ENCODE measurements at places on chromosomes 12 and 14.
A peak's percentile ranks its signal among the peaks of the same experiment; 100 is the strongest.

- DNase-seq: no peak
These were observed 5.8 kb downstream of the ANKRD9 start for GRCh38 chr14:102503641-102504327.

DNA sequence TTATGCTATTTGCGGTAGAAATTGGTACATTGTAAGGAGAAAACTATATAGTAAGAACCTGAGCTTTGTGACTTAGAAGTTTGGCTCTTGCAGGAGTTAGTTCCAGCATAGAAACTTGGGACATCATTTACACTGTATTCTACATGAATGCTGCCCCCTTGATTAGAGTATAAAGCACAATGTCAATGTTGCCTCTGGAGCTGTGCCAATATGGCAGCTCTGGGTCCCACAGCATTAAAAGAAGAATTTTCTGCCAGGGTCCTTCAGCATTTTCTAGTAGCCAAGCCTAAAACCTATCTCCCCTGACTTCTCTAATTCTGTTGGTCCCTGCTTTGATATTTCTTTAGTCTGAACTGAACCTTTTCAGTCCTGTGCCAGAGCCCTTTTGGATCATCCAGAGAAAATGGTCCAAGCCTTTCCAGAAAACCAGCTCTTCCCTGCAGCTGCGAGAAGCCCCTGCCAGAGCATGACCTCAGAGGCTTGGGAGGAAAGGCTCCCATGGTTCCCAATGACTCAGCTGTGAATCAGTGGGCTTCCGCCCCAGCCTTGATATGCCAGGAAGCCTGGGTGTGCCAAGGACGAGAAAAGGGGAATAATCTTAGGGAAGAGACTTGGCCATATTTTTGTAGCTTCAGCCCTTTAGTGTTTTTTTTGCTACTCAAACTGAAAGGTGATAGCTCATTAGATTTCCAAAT, 43.2 kb downstream of the PLEKHG7 start:
- no peak for DNase-seq

DNA sequence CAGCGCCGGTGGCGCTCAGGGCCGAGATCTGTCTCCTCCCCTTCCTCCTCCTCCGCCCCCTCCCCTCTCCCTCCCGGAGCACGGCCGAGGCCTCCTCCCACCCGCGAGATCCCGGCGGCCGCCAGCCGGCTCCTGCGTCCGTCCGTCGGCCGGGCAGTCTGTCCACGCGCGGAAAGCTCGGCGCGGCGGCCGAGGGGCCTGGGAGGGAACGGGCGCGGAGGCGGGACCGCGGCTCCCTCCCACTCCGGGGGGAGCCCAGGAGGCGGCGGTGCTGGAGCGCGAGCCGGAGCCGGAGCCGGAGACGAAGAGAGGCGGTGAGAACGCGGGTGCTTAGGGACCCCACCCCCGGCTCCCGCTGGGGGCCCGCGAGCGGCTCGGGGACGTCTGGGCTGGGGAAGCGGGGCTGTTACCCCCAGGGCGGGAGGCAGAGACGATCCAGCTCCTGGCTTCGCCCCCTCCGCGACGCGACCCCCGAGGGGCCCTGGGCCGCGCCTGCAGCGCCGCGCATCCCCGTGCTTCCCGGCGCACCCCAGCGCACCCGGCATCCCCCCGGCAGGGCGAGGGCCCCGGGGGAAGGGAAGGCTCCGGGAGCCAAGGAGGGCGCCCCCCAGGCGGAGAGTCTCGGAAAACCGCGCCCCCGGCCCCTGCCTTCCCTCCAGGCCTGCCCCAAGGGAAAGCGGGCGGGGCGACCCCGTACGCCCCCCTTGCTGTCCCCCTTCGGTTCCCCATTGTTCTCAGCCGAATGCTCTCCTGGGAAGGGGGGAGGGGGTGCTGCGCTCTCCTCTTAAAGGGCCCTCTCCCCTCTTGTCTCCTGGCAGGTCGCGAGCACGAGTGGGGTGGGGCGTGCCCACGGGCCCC, at the start of gene DTX1:
DTX1 (plus strand) TSS at position 100 of the 858 bp plus-strand sequence. CDS start 1,463 bp downstream, outside the sequence.
- DNase-seq: peak; percentile 36

- no peak for DNase-seq
These were observed 815 bp downstream of the DEGS2 start for GRCh38 chr14:100158566-100159093.

DNA sequence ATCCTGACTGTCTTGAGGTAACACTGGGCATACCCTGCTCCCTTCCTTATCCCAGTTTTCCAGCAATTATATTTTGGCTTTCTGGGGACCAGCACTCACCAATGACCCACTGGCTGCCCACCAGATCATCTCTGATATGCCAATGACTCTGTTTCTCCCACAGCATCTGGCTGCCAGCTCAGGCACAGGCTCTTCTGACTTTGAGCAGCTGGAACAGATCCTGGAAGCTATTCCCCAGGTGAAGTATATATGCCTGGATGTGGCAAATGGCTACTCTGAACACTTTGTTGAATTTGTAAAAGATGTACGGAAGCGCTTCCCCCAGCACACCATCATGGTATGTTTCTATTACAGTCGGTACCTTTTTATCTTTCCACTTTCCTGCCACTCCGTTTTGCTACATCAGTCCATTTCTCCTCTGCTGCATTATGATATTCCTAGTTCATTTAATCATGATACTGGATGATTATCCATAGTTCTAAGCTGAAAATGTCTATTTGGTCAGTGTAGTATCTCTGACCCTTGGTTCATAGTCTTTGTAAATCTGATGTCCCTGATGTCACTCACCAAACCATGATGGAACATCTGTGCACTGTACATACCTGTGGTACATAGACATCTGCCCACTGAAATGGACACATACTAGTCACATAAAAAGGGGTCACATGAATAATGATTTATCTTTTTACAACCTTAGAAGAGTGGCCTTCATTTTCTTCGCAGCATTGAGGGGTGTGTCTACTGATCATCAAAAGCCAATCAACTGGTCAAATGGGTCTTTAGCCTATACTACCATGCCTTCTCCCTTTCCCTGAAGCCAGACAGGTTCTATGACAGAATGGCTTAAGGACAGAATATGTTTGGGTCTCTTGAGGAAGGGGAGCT, 3.3 kb downstream of the GMPR2 start:
- DNase-seq: no peak

DNA sequence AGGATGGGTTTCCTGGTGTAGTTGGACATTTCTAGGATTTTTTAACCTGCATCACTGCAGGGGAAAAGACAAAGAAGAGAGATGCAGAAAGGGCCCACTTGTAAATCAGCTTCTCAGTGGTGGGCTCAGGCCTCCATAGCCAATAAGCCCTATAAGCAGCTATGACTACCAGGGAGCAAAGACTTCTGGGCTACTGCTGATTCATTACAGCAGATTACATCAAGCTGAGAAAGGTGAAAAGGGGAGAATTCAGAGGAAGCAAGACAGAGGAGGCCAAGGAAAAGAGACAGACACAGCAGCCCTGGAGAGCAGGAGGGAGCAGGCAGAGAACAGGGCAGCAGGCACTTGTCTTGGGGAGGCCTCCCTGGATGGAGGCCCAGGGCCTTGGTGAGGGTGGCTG, 95.2 kb downstream of the KCNA5 start:
- no peak for DNase-seq

DNA sequence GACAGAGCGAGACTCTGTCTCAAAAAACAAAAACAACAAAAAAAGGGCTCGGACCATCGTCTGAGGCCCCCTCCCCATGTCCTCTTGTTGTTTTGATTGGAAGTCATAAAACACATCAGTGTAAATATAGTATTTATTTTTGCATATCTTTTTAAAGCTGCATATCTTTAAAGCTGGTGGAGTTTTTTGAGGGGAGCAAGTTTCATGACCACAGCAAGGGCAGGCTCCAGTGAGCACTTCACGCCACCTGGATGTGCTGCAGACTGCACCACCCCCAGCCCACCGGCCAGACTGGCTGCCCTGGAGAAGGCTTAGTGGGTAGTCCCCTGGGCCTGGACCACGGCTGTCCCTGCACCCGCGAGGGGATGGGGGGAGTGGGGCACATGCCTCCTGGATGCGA, 11.9 kb upstream of the BCL7A start:
- no peak for DNase-seq

GRCh38 chr14:90732139-90732538, 84.1 kb downstream of the TTC7B start:
- no peak for DNase-seq

- DNase-seq: no peak
These were observed 6.1 kb upstream of the TCL1B start for GRCh38 chr14:95679998-95680735.

DNA sequence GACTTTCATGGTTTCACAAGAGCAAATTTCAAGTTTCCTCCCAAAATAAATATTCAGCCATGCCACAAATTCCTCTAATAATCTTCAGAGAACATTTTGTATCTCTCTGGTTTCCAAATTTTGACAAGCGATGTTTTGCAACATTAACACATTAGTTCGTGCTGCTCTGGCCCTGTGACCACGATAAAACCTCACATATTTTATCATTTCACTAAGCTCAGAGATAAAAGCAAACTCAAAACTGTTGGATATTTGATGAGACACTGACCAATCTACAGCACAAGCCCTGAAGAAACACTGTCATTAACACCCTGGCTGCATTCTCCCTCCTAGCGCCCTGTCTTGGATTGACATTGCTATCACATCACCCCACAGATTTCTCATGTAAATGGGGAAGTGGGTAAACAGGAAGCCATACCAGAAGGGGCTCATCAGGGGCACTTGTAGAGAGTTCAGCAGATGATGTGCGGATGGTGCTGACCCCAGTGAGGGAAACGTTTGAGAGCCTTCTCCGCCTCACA, 264.3 kb downstream of the PRKD1 start:
- no peak for DNase-seq

DNA sequence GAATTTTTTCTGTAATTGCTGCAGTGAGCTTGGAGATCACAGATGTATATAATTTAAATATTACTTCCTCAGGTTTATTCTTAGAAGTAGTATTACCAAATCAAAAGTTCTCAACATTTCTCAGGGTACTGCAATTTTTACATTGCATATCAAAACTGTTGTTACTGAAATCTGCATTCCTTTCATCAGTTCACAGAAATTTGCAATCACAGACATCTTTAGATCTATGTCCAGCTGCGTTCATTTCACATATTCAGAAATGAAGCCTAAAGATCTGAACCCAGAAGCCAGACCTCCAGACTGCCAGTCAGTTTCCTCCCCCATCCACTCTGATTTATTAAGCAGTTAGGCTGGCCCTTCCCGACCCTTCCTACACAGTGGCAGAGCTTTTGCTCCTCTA, 18.2 kb upstream of the IFT81 start:
- DNase-seq: no peak

DNA sequence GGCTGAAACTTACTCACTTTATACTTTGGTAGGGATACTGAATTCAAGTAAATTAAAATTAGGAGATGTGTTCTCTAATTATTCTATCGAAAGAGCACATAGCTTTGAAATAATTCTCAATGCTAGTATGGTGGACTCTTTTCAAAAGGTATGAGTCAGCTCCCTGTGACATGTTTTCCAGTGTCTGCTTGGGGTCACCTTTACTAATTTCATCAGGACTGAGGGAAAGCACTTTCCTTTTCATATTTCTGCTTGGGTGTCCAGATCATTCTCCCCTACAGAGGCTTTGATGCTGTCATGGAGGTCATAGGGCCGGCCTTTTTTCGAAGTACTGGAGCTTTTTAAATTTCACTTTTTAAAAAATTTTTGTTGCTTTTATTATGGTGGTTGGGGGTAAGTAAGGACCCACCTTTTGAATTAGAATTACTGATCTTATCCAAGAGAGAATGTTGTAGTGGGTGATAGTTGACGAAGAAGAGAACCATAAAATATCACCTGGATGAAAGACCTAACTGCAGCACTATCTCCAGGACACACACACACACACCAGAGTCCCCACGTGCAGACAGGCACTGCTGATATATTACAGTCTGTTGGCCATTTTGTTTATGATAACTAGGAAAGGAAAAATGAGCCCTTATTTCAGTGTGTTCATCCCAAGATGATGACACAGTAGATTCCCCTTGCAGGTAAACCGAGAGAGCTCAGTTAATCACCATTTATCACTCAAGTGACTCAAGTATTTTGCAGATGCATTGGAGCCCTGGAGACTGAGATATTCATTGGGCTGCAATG, 558.6 kb downstream of the DIO2 start:
- DNase-seq: no peak

DNA sequence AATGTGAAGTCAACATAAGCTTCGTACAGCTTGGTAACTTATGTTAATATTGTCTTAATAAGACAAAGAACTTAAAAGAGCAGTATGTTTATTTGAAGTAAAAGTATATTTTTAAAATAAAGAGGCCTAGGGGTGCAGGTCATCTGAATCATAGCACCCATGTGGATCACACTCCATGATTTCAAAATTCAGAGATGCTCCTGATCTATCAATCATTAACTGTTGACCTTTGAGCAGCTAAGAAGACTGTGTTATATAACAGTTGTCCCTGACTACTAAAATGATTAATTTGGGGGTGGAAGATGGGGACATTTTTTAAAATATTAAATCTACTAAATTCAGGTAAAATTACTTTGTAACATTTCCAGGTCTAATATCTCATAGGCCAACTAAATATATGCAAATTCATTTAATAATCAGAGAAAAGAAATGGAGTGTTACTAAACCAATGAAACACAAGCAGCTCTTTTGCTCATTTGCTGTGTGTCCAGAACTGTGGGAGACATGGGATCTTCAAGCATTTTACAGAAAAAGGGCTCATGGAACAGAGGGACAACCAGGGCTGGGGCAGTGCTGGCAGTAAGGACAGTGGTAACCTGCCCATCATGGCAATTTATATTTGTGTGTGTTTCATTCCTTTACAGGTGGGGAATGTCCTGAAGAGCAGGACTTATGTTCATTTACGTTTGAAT, 120.7 kb upstream of the PCED1B start:
- no peak for DNase-seq

- no peak for DNase-seq
These were observed 45.4 kb upstream of the EPS8 start for GRCh38 chr12:15834575-15834974.

DNA sequence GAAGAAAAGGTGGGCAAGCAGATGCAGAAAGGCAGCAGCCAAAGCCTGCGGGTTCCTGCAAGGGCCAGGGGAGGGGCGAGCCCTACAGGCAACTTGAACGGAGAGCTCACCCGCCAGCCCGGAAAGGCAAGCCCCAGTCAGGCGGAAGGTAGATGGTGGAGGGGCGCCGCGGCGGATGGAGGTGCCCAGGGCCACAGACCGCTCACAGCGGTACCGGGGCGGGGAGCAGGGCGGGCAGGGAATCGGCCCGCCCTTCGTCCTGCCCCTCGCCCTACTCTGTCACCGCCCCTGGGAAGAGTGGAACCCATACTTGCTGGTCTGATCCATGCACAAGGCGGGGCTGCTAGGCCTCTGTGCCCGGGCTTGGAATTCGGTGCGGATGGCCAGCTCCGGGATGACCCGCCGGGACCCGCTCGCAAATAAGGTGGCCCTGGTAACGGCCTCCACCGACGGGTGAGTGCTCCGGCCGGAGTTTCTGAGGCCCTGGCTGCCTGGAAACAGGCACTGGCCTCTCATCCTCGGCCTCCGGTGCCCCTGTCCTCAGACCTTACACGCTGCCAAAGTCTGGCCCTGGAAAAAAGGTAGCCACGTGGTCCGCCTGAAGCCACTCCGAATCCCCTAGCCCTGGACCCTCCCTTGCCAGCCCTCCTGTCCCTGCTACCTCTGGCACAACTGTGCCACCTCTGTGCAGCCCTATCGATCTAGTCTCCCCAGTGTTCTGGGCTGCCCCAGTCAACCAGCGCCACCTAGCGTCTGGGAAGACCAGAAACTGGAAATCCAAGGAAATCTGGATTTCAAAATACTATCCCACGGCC, at the start of gene DHRS4:
DHRS4 (plus strand) TSS at position 307 of the 815 bp plus-strand sequence; CDS start at position 326, 19 bp downstream.
- peak; percentile 76 for DNase-seq

Measured in activated CD4-positive, alpha-beta T cell treated with anti-CD3 and anti-CD28 coated beads, Interleukin-2, amount 50 U/mL, for 1 hour (primary cell).